Hair follicle dermal papilla cell (primary cell): ENCODE measurements at places on chromosomes 3 and 15. TPM values are rescaled to one million over a fixed set of nuclear protein-coding genes. Genes with fewer than 3 reads are reported as not detected.

Gene EFHB
- under 0.01 and 0.97 TPM in 2 replicates for total RNA-seq

Gene CYP19A1
- total RNA-seq, result 2.6 and 3.1 TPM in 2 replicates

Gene ARL13B
- total RNA-seq, result 13.6 and 14.5 TPM in 2 replicates

Gene CFAP91
- total RNA-seq, result 0.32 and 0.73 TPM in 2 replicates

Gene HYAL3
- 2.1 and 3.8 TPM in 2 replicates for total RNA-seq

Gene CTXN2
- total RNA-seq, result not detected in 2 replicates

Gene PEAK1
- 156 and 177 TPM in 2 replicates for total RNA-seq

Gene CPEB1
- total RNA-seq, result 13.1 and 14.9 TPM in 2 replicates

Gene NAALADL2
- total RNA-seq, result 19.9 and 30.5 TPM in 2 replicates

Gene PLSCR5
- total RNA-seq, result not detected in 2 replicates

Gene ZSCAN29
- 25.8 and 26.0 TPM in 2 replicates for total RNA-seq

Gene TP63
- 0.49 and 1.1 TPM in 2 replicates for total RNA-seq

Gene P2RY14
- 0.16 TPM in 1 of 2 replicates, not detected in the other for total RNA-seq

Gene FBXW12
- total RNA-seq, result 0.12 and 0.32 TPM in 2 replicates

Gene TRPM1
- total RNA-seq, result not detected in 2 replicates

Gene SIDT1
- total RNA-seq, result not detected in 2 replicates

Gene MST1R
- 1.1 TPM in 2 replicates for total RNA-seq

Gene AGBL1
- total RNA-seq, result not detected in 2 replicates

Gene DLL4
- 0.16 TPM in 1 of 2 replicates, not detected in the other for total RNA-seq

Gene PRR20G
- not detected in 2 replicates for total RNA-seq

Gene GOLGA8O
- total RNA-seq, result 0.97 and 2.7 TPM in 2 replicates

Gene NANOGP8
- total RNA-seq, result 0.32 TPM in 1 of 2 replicates, not detected in the other

Gene CCDC50
- 100.0 and 105 TPM in 2 replicates for total RNA-seq

Gene TUSC7
- not detected in 2 replicates for total RNA-seq

Gene PLSCR2
- total RNA-seq, result not detected in 2 replicates

Gene CDCP1
- total RNA-seq, result 31.5 and 39.8 TPM in 2 replicates

Gene CD200
- total RNA-seq, result 0.12 TPM in 1 of 2 replicates, not detected in the other

Gene RPUSD2
- 10.8 and 11.7 TPM in 2 replicates for total RNA-seq

Gene FOXB1
- not detected in 2 replicates for total RNA-seq

Gene RAB6B
- 0.61 and 0.81 TPM in 2 replicates for total RNA-seq

Gene GP9
- total RNA-seq, result not detected in 2 replicates

Gene BAHD1
- 13.7 and 17.8 TPM in 2 replicates for total RNA-seq

Gene A4GNT
- total RNA-seq, result not detected in 2 replicates

Gene IFT57
- 44.0 and 46.0 TPM in 2 replicates for total RNA-seq

Gene PLCL2
- total RNA-seq, result 25.9 and 35.4 TPM in 2 replicates

Gene CPA3
- 1.5 and 3.0 TPM in 2 replicates for total RNA-seq

Gene TBC1D21
- total RNA-seq, result not detected in 2 replicates

Gene PCOLCE2
- total RNA-seq, result 0.97 and 1.3 TPM in 2 replicates

Gene FBXO40
- total RNA-seq, result not detected in 2 replicates
